ENCODE measurements at places on chromosomes 1 and 21.

GRCh38 chr1:244628789-244629188, 24.1 kb upstream of the DESI2 start:
- DNase-seq, result no peak

DNA sequence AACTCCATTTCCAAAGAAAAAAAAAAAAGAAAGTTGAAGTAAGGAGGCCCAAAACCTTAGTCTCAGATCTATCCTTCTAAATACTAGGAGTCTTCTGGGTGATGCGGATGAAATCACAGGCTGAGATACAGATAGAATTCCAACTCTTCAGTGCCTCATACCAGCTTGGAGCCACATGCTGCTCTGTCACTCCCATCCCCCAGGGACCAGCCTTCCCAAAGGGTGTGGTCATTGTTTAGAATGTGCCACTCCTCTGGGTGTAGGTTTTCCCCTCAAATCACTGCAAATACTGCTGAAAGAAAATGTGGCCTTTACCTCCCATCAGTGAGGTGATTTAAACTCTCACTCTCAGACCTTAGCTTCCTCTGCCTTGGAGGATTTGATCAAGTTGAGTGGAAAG, 112.9 kb downstream of the CDC7 start:
- no peak for DNase-seq

DNA sequence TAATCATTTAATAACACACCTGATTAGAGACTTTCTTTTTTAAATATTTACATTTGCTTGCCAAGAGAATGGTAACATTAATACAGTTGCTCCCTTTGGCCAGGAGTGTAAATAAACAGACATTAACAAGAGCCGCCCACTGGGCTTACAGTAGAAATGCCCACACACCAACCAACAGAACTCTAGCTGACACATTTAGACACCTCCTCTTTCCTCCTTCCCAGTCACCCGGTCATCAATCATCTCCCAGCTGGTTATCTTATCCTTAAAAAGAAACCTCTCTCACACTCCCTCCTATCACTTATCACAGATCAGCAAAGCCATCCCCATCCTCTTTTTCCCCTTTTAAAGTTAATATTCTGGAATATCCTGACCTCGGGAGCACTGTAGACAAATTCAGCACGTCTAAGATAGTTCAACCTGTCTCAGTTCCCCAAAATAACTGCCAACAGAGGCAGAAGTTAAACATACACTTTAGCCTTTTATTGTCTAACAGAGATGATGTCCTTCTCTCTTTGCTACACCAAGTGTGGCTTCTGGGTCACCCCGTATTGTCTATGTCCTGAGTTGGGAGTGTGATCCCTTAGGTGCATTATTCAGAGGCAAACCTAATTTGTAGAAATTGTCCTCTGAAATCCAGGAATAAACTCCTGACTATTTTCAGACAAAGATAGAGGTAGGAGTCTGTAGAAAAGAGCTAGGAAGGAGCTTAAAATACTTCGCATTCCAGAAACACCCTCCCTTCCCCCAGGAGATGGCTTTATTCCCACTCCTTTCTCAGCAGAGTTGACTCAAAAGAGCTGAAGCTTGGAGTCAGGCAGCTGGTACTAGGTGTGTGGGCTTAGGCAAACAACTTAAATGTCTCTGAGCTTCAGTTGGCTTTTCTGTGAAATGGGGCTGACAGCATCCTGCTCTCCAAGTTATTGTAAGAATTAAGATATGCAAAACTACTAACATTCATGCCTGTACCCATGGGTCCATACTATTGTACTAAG, 8.8 kb downstream of the MYCL start:
- DNase-seq, result peak; percentile 35

- no peak for DNase-seq
Measured at GRCh38 chr1:106637566-106637965, 418.9 kb upstream of the PRMT6 start.

- no peak for DNase-seq
Measured at GRCh38 chr1:209544098-209544497, 39.4 kb upstream of the CAMK1G start.

DNA sequence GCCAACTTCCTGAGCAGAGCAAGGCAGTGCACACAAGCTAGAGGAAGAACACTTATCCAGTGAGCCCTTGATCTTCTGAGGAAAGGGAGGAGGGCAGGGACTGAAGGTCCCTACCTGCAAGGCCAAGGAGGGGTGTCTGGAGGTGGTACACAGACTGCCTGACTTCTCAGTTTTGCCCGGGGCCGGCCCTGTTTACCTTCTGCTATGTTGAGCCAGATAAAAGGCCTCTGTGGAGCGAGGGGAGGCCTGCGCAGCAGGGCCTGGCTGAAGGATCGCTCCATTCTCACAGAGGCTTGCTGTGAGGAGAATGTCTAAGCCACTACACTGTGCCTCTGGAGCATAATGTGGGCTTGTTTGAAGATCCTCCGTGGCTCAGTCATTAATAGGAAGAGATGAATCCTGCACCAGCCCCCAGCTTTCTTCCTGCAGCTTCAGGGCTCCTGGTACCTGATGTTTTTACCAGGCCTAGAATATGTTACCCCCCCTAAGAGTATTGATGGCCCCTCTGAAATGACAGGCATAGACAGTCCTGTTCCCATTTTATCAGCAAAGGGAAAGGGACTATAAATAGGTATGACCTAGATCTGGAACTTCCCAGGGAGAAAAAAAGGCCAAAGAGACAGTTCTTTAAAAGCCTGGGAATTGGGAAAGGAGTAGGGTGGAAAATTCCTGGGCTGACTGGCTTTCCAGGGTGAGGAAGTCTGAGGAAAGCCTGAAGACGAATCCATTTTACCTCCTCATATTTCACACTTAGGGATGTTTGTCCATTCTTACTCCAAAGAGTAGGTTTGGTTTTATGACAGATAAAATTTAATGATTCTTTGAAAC, 4.7 kb downstream of the POGK start:
- no peak for DNase-seq

DNA sequence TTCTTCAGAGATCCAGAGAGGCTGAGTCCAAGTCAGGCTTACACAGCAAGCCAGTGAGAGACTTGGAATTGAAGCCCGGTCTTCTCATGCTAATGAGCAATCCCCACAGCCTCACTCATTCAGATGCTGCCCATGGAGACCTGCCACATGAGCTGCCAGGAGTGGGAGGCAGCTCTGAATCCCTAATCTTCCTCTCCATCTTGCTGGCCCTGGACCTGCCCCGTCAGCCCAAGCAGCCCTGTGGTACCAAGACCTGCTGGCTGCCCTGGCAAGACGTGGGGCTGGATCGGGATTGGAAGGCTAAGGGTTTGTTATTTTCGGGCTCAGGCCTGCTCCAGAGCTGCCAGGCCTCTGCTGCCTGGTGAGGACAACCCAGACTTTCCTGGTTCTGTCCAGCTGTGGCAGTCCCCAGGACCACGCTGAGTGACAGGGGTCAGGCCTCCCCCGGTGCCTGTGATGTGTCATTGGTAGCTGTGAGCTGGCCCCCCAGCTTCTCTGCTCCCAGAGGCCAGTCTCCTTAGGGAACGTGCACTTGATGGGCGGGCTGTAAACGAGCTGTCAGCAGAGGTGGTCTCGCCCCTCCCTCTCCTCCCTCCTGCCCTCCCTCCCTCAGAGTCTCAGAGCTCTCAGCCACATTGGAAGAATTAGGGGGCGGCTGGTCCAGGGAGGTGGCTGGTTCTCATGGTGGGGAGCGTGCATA, 135.0 kb downstream of the FOXD2 start:
- DNase-seq, result no peak

- peak; percentile 95 for DNase-seq
Measured at GRCh38 chr1:21764615-21765423, 18.1 kb downstream of the USP48 start.

- DNase-seq, result no peak
Measured at GRCh38 chr1:184002071-184002470, 35.5 kb downstream of the COLGALT2 start.

- DNase-seq, result no peak
Measured at GRCh38 chr1:36567601-36568341, 85.1 kb upstream of the CSF3R start.

DNA sequence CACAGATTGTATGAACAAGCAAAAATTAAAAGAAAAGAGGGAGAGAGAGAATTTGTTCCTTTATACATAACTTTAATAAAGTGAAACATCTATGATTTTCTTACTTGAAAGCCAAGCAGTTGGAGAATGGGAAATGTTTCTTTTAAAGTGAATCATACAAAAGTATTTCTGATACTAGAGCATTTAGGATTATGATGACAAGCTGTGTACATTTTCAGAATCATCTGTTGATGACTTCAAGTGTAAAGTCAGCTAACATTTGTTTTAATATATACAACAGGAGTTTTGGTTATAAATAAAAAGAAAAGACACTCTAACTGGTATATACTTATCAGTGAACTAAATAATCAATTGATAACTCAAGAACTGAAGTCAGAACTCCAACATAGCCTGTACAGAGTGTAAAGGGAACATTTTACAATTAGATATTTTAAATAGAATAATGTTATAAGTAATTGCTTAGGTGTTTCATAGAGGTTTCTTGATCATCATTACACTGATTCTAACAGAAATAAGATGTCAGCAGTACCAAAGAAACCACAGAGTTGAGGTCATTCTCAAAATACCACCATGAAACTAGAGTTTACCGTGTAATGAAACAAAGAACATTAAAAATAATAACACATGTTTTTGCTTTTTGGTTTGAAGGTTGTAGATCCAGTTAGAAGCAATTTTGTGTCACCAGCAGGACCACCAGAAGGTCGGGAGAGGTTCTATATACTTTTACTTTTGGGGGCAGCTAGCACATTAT, 103.4 kb downstream of the COL24A1 start:
- no peak for DNase-seq

DNA sequence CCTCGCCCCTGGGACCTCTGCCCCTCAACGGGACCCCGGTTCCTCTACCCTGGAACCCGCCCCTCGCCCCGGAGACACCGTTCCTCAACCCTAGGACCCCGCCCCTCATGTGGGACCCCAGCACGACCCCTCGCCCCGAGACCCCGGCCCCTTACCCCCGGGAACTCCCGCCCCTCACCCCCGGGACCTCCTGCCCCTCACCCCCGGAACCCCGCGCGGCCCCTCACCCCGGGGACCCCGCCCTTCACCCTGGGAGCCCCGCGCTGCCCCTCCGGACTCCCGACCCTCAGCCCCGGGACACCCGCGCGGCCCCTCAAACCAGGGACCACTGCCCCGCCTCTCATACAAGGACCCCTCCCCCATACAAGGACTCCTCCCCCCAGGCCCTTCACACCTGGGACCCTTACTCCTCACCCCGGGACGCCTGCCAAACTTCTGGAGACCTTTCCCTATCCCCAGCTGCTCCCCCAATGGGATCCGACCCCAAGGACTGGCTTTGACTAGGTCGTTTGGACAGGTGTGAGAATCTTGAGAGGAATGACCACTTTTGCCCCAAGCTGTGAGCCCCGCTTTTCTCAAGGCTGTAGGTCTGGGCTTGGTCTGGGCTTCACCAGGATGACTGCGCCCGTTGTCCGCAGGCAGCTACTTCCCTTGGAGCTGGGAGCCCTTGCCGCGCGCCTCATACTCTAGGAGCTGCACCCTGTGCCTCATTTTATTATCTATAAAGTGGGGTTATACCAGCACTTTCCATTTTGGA, 843 bp downstream of the DIP2A start:
- DNase-seq, result peak; percentile 40

GRCh38 chr1:24657781-24658180, 14.7 kb downstream of the SRRM1 start:
- DNase-seq, result no peak

GRCh38 chr1:78622548-78622947, 2.3 kb downstream of the IFI44L start:
- no peak for DNase-seq

DNA sequence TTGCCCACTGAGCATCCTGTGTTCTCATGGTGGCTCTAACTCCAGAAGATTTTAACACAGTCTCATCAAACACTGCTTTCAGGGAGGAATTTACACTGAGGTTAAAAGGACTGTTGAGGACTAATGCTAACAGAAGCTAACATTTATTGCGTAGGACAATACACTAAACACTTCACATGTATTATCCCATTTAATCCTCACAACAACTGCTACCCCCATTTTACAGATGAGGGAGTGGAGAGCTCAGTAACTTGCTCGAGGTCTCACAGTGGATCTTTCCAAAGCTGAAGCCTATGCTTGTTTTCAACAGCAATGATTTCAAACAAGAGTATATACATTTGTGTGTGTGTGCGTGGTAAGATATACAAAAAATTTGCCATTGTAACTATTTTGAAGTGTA, 13.9 kb downstream of the ATF3 start:
- DNase-seq, result no peak

DNA sequence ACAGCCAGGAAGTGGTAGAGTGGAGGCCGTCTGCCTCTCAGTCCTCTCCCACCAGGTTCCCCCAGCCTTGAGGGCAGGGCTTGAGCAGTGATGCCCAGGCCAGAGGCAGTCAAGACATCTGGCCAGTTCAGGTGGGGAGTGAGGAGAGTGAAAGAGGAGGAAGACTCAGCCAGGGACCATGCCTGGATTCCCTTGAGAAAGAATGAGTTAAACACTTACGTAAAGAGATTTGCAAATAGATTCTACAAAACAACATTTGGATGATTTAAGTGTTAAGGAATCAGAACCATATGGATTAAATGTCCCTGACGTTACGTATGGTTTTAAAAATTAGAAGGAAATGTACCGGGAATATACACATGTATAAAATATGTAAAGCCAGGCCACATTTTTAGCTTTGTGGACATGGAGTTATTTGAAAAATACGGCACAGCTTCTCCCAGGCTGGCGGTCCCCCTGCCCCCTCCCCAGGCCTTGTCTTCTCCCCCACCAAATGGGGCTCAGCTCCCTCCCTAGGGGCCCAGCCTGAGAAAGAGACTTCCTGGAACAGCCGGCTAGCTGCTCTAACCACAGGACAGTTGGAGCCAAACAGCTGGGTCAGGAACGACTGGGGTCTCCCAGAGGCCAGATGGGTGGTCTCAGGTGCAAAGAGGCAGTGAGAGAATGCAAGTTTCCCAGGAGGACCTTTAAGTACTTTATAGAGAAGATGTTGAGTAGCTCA, 188.3 kb upstream of the EDN2 start:
- DNase-seq, result no peak

DNA sequence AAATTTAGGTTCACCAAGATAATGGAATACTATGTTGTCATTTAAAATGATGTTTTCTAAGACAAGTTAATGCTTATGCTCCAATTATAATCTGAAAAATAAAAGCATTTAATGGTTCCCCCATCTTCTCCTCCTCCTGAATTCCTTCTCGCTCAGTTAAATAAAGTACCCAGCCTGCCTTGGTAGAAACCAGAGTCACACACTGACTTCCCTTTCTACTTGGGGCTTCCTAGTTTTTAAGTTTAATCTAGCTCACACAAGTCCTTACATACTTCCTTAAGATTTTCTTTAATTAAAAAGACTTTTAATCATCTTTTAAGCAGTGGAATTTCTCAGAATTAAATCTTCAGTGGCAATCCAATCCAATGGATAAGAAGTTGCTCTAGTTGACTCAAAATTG, 32.9 kb downstream of the CD58 start:
- no peak for DNase-seq

- no peak for DNase-seq
Measured at GRCh38 chr1:52332411-52332810, 33.6 kb downstream of the CC2D1B start.

DNA sequence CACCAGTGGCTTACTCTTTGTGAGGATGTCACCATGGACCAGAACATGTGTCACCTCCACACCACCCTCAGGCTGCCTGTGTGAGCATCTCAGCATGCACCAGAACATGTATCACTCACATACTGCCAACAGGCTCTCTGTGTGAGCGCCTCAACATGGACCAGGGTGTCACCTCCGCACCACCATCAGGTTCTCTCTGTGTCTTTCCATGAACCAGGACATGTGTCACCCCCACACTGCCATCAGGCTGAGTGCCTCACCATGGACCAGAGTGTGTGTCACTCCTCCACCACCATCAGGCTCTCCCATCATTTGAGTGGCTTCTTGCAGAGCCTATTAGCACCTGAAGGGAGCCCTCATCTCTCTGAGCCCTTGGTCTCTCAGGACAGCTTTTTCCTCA, 125.2 kb downstream of the ZNF648 start:
- no peak for DNase-seq

GRCh38 chr1:37502104-37502503, 12.5 kb downstream of the MEAF6 start:
- DNase-seq, result no peak
